Inflammatory macrophage treated with lipopolysaccharide for 4 hours (primary cell): ENCODE measurements at places on chromosomes 16 and 17.

GRCh38 chr17:42276359-42276608 lies at the start of gene STAT5B:
STAT5B (minus strand) TSS chr17:42276391; CDS start chr17:42232127, 44,264 bp downstream.
- DNase-seq = peak; percentile 73

DNA sequence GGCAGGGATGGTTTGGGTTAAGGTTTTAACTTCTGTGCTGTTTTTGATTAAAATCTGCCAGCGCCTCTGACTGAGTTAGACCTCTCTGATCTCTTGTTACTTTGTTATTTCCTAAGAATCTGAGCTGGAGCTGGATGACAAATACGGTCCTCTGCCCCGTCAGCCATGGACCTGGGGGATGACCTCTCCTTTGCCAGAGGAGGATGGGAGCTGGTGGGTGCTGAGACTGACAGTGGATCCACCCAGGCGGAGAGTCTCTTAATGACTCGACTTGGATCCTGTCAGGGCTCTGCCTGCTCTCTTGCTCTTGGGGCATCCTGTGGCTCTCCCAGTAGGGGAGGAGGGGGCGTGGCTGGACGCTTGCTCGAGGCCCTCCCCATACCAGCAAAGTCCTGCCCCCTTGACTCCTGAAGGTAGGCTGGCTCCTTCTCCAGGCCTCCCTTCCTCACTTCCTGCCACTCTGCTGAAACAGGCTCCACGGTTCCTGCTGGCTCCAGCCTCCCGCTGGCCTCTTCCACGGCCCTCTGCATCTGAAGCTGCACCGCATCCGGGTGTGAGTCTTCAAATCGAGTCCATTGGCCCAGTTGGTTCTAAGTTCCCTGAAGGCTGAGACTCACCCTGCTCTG lies 24.8 kb upstream of the MAP3K14 start:
- no peak for DNase-seq

DNA sequence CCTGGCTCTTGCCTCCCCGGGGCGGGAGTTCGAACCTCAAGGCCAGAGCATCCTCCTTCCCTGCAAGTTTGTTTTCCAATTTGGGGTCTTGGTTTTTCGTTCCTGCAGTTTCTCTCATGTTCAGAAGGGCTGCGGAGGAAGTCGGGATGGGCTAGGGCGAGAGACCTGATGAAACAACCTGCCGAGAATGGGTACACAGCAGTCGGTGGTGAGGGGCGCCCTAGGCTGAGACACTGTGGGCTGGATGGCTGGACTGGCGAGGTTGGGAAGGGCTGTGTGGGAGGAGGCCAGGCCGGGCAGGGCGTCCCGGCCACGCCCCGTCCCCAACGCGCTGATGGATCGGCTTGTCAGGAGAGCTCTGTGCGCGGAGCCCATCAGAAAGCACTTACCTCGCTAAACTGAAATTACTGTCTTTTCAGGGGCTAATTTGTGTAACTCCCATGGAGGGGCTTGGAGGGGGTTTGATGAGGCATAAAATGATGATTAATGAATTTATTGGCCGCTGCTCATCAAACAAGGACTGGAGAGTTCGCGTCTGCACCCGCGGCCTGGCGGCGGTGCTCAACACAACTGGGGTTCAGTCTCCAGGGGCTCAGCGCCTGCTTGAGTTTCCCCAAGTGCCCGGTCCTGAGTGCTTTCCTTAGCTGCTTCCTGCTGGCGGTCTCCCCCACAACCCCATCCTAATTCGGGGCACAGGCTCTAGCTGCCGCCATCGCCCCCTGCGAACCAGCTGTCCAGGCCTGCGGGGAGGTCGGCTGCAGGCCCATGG lies 9.0 kb downstream of the IRX5 start:
- no peak for DNase-seq

- DNase-seq = no peak
Observed at GRCh38 chr17:47732399-47733046, 513 bp upstream of the TBX21 start.

DNA sequence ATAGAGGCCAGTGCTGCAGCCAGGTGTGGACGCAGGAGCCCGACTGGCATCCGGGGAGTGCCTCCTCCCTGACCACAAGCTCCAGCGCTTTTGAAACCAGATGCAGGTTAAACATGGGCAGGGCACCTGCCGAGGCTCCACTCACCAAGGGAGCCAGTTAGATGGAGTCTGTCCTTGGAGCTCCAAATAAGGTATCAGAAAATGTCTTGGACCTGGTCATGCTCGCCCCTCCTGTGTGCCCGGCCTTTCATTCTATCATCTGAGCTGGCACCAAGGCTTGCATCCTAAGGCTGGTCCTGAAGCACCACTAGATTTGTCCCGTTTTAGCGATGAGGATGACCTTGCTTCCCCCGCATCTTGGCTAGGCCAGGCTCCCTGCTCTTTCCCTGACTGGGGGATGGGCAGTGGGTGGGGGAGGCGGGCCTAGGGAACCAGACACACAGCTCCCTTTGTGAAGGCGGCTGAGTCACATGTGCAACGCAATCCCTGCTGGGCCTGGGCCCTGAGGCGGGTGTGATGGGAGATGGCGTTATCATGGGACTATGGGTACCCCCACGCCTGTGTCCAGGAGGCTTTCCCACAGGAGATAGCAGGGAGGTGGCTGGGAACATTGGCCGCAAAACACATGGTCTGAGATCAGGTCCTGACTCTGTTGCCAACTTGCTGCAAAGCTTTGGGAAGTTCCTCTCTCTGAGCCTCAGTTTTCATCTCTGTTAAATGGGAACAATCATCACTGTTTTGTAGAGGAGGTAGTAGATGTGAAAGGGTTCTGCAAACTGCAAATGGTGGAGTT lies 5.0 kb upstream of the ADGRG1 start:
- DNase-seq = no peak
